ENCODE measurements at places on chromosomes 7 and 10. TPM values are rescaled to one million over a fixed set of nuclear protein-coding genes. Genes with fewer than 3 reads are reported as not detected.

DNA sequence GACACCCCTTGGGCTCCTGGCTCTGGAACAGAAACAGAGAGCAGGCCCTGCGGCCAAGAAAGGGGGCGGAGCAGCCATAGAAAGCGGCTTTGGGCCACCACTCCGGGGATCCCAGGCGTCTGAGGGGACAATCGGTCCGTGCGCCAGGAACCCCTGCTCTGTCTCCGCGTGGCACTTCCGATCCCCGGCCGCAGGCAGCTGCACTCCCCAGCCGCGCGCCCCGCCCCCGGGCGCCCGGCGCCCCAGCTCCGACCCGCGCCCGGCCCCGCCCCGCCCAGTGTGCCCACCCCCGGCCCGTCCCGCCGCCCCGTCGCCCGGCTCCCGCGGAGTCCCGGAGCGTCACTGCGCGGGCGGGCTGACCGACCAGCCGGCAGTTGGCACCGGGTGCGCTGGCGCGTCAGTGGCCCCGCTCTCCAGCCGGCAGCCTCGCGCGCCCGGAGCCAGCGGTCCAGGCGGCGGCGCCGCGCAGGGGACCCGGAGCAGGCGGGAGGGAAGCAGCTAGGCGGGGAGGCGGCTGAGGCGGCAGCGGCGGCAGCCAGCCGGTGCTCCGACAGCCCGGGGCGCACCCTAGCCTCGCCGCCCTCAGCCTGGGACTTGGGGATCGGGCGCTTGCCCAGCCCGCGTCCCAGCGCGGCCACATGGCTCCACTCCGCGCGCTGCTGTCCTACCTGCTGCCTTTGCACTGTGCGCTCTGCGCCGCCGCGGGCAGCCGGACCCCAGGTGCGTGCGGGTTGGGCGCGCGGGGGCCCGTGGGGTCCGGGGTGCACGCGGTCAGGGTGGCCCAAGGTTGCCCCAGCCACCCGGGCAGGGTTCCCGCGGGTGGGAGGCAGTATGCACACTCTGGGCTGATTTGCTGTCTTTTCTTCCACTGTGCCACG, at the start of gene ADAMTS14:
Gene ADAMTS14, plus strand, starts transcription at position 342 of the 878 bp plus-strand sequence. Its CDS starts 297 bp downstream, at position 639.
- peaks cover 3% of the 10 kb centered on the region for H3K27me3 ChIP-seq
- no peaks in the 10 kb centered on the region for H3K4me1 ChIP-seq
- no peak within 1 kb of the TSS for H3K27ac ChIP-seq
- H3K4me3 ChIP-seq = no peak within 1 kb of the TSS
- H3K36me3 ChIP-seq = no peaks in the 10 kb centered on the region

GRCh38 chr7:36407636-36408550, 18.2 kb downstream of the ANLN start:
- no peaks in the 10 kb centered on the region for H3K4me1 ChIP-seq
- H3K27me3 ChIP-seq = no peaks in the 10 kb centered on the region
- DNase-seq = no peak
- no peaks in the 10 kb centered on the region for H3K36me3 ChIP-seq

DNA sequence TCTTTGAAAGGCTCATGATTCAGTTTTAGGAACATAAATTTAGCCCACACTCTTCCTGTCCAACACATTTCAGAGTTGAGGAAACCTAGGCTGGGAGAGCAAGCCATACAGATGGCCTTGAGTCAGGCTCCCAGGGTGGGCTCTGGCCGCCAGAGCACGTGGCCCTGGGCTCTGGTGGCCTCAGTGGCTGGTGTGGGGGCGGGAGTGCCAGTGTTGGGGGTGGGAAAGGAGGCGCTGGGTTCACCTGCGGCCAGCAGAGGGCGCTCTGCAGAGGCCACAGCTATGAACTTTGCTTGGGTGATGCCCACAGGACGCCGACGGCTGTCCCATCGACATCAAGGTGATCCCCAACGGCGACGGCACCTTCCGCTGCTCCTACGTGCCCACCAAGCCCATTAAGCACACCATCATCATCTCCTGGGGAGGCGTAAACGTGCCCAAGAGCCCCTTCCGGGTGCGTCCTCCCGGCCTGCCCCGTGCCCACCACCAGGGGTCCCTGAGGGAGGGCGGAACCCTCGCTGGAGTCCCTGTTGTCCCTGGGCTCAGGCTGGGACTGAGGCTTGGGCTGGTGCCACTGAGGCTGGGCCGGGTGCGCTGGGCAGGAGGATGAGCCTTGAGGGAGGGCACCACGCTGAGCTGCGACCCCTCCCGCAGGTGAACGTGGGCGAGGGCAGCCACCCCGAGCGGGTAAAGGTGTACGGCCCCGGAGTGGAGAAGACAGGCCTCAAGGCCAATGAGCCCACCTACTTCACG, 11.9 kb downstream of the FLNC start:
- H3K27ac ChIP-seq = no peak overlapping the region
- H3K27me3 ChIP-seq = no peaks in the 10 kb centered on the region
- no peaks in the 10 kb centered on the region for H3K4me1 ChIP-seq
- DNase-seq = peak; percentile 42
- no peaks in the 10 kb centered on the region for H3K36me3 ChIP-seq

EPO gene
- not detected for total RNA-seq

DNA sequence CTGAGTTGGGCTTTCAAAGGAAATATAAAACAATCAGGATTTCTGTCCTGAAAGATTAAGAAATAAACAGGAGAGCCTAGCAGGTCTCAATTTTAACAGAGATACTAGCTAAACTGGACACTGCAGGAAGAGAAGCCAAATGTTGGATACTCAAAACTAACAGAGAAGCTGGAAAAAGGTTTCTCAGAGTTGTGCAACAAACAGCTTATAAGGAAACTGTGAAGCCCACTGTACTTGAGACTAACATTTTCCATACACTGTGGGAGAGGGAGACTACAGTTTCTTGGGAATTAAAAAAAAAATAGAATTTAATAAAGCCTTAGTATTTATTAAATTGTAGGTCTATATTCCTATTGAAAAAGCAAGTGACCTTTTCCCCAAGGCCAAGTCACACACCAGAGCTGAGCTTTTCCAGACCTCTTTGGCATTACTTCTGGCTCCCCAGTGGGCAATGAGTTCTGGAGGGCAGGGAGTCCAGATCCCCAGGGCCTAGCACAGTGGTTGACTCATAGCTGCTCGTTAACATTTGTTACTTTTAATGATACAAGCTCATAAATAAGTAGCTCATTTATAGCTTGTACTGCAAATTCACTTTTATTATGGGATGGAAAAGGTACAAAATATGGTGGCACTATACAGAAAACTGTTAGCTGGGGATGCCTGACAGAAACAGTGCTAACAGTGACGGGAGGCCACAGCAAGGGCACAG, 68.3 kb downstream of the MINDY3 start:
- H3K27ac ChIP-seq = no peak overlapping the region
- H3K36me3 ChIP-seq = no peaks in the 10 kb centered on the region
- H3K27me3 ChIP-seq = no peaks in the 10 kb centered on the region
- DNase-seq = no peak
- H3K4me1 ChIP-seq = no peaks in the 10 kb centered on the region

ADRB1 gene
- not detected for total RNA-seq

ZNF488 gene
- not detected for total RNA-seq

UNC5B gene
- total RNA-seq = not detected

DNA sequence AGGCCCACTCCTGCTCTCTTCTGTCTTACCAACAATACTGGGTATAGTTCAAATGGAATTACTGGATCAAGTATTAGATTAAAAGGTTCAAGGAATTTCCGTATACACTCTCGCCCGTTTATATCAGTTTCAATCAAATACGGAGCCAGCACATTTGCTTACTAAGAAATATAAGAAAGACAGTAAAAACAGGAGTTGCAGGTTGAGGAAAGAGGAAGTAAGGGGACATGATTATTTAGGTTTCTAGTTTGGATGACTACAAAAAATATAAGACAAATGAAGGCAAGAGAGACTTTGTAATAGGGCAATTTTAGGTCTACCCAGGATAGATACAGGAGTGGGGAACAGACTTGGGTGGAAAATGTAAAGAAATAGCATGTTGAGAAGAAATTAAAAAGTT, 109.9 kb upstream of the ABI1 start:
- H3K27ac ChIP-seq = no peak overlapping the region
- DNase-seq = no peak
- no peaks in the 10 kb centered on the region for H3K27me3 ChIP-seq
- no peaks in the 10 kb centered on the region for H3K4me1 ChIP-seq
- no peaks in the 10 kb centered on the region for H3K36me3 ChIP-seq
- H3K4me3 ChIP-seq = no peak overlapping the region

DNA sequence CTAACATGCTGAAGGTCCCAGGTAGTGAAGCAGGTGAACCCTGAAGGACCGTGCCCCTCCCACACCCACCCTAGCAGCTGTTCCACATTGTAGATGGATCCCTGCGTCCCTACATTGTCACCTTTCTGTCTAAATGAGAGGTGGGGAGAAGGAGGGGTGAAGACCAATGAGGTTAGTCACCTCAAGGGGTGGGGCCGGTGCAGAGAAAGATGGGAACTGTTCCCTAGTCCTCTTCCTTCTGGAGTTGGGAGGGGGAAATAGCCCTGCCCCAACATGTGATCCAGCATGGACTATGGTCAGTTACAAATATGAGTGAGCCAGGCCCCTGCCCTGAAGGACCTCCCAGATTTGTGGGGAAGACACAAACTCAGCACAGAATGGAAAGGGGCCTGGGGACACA, 124.5 kb downstream of the LHPP start:
- H3K27ac ChIP-seq = no peak overlapping the region
- DNase-seq = no peak
- no peak overlapping the region for H3K4me3 ChIP-seq

PNPLA8 gene
- 29.8 TPM for total RNA-seq

GRCh38 chr10:74361678-74362077, 210.7 kb downstream of the ADK start:
- no peak for DNase-seq
- H3K27me3 ChIP-seq = no peaks in the 10 kb centered on the region
- H3K36me3 ChIP-seq = peaks cover 14% of the 10 kb centered on the region
- no peak overlapping the region for H3K4me3 ChIP-seq

GRCh38 chr10:16957038-16957437, 139.8 kb upstream of the RSU1 start:
- no peaks in the 10 kb centered on the region for H3K4me1 ChIP-seq
- no peaks in the 10 kb centered on the region for H3K36me3 ChIP-seq
- H3K27ac ChIP-seq = no peak overlapping the region
- DNase-seq = no peak

DNA sequence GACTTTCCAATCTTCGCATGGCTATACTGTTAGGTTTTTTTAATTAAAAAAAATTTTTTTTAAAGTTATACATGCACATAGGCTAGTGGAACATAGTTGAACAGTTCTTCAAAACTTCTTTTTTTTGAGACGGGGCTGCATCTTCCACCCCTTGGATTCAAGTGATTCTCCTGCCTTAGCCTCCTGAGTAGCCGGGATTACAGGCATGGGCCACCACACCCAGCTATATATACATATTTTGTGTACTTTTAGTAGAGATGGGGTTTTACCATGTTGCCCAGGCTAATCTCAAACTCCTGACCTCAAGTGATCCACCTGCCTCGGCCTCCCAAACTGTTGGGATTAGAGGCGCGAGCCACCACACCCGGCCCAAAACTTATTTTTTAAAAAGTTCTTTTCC, 17.3 kb downstream of the ZNF777 start:
- no peaks in the 10 kb centered on the region for H3K4me1 ChIP-seq
- no peak overlapping the region for H3K4me3 ChIP-seq
- H3K27ac ChIP-seq = no peak overlapping the region
- no peaks in the 10 kb centered on the region for H3K36me3 ChIP-seq

DNA sequence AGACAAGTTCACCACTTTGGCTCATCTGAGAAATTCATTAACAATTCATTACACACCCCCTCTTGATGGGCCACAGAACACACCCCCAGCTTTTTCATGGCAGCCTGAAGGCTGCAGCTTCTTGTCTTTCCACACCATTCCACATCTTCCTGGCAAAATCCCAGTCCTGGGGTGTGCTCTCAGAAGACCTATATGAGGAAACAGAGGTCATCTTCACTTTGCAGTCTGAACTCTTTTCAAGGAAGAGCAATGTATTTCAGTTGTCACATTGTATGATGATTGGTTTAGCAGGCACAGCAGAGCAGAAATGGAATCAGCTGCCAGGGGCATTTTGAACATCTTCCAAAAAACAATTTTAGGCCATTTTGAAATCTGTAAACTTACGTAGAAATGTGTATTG, 7.8 kb upstream of the LRRC27 start:
- no peaks in the 10 kb centered on the region for H3K36me3 ChIP-seq
- no peaks in the 10 kb centered on the region for H3K4me1 ChIP-seq
- H3K27ac ChIP-seq = no peak overlapping the region
- H3K4me3 ChIP-seq = no peak overlapping the region

DNA sequence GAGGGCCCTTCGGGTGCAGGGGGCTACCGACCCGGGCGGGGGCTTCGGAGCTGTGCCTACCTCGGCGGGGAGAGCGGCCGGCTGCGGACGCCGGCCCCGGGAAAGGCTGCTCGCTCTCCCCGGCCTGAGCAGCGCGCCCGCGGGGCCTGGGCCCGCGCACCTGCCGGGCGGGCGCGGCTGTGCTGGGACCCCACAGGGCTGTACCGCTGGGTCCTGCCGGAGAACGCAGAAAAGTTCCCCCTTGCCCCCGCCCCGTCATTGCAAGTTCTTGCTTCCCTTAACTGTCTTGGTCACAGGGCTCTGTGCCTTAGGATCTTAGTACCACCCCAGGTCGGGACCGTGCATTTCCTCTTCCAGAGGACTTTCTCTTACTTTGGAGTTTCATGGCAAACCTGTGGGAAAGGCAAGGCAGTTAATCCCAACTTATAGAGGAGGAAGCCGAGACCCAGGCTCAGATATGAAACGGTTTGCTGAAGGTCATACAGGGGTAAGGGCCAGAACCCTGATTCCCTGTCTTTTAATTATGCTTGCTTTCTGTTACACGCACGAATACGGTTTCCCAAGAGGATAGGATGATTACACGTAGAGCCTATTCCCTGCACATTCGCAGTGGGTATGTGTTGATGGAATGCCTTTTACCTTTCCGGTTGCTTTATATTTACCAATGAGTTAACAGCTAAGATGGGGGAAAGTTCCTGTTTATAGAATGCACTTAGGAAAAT, 652 bp downstream of the PCGF5 start:
- H3K27ac ChIP-seq = peak overlapping the region; percentile 90
- peak overlapping the region; percentile 68 for H3K4me3 ChIP-seq
- H3K4me1 ChIP-seq = peaks cover 29% of the 10 kb centered on the region
- no peaks in the 10 kb centered on the region for H3K36me3 ChIP-seq
- no peaks in the 10 kb centered on the region for H3K27me3 ChIP-seq

TCERG1L gene
- total RNA-seq = 0.42 TPM

GRCh38 chr7:28060371-28060950, 120.1 kb downstream of the JAZF1 start:
- H3K4me1 ChIP-seq = no peaks in the 10 kb centered on the region
- no peaks in the 10 kb centered on the region for H3K36me3 ChIP-seq
- H3K27me3 ChIP-seq = no peaks in the 10 kb centered on the region
- no peak for DNase-seq

DNA sequence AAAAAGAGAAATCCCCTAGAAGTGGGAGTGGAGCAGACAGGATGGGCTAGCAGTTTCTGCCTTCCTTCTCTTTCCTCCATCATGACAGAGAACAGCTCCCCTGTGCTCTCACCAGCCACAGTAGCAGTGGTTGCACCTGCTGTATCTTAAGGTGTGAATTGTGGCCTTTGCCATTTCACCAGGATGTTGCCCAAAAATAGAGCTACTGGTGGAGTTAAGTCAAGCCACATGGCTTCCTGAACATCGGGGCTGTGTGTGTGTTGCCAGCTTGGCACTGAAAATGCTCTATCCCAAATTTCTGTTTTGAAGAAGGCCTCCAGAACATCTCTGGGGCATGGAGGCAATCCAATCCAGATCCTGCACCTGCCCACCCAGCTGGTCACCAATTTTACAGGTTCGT, 348.7 kb downstream of the EXOC4 start:
- H3K4me1 ChIP-seq = no peaks in the 10 kb centered on the region
- no peaks in the 10 kb centered on the region for H3K27me3 ChIP-seq
- no peak overlapping the region for H3K27ac ChIP-seq

- no peak overlapping the region for H3K4me3 ChIP-seq
- H3K27me3 ChIP-seq = no peaks in the 10 kb centered on the region
- no peak for DNase-seq
Measured at GRCh38 chr7:150340875-150341262, 560 bp downstream of the RARRES2 start.
